HT-29 (cell line): ENCODE measurements at places on chromosomes 2 and 18.

- no peak for DNase-seq
Observed at GRCh38 chr18:30676053-30676480, 366.5 kb downstream of the DSC3 start.

- DNase-seq: no peak
Observed at GRCh38 chr2:53632714-53633113, 134.9 kb upstream of the CHAC2 start.

GRCh38 chr2:112877423-112877822 is 33.5 kb upstream of the IL37 start:
- DNase-seq: no peak

DNA sequence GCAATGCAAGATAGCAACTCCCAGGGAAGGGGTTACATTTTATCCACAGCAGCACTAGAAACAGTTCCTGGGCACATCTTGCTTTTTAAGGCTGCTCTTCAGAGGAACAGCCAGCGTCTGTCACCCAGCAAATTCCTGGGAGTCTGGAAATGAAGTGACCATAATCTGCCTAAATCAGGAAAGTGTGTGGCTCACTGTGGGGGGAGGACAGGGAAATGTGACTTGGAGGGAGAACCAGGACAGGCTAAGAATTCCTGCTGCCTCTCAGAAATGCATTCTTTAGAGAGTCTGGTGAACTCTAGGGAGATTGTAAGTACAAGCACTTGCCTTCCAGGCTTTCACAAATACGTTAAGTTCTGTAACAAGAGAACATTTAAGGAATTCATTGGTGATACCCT is 364.3 kb upstream of the SPHKAP start:
- no peak for DNase-seq

- no peak for DNase-seq
Observed at GRCh38 chr2:111157798-111158197, 37.1 kb downstream of the BCL2L11 start.

DNA sequence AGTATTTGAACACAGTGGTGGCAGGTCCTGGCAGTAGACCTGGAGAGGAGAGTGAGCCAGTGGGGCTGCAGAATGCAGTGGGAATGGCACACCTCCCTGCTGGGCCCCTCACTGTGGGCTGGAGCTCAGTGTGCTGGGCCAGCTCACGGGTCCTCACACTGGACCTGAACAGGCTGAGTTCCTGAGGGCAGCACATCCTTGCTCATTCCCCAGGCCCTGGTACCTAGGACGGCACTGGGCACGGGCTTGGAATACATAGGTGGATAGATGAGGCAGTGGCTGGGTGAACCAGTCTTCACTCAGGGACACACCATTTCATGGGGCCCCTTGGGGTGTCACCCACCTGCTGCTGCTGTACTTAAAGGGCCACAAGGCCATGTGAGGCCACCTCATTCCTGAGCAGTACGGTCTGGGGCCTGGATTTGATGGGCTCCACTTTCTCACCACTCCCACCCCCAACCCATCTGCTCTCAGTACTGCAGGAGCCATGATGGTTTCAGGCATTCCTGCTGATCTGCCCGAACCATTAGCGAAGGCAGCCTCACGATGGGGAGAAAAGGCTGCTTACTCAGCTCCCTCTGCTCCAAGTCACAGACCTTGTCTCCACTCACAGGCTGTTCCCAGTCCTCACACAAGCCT is 4.2 kb downstream of the TMEM177 start:
- no peak for DNase-seq

DNA sequence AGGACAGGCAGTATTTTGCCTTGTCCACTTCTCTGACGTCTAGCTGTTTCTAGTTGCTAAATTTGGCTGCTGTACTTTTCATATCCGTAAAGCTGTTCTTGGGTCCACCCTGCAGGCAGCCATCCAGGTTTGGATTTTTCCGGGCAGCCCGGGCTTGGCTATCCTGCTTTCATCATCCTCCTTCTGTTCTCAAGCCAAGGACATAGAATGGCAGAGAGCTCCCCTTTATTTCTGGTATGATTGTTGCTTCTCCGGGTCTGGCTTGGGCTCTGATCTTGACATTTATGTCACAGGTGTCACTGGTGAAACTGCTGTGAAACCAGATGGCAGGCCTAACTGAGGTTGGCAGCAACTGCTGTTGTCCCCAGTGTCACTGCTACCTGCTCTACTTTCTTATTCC is 35.5 kb downstream of the SCN2A start:
- no peak for DNase-seq

DNA sequence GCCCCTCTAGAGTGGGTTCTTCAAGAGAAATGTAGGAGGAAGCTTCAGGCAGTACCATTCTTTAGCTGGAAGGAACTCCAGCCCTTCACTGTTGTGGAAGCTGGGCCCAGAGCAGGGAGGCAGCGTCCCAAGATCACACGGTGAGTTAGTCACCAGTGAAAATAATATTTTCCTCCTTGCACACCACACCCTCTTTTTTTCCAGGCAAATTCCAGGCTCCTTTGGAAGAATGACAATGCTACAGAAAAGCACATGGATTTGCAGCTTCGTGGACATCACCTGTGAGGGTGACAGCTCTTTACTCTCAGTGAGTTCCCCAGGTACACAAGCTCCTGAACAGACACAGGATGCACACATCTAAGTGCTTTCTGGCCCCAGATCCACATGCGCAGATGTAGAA is 157.1 kb downstream of the COL6A3 start:
- no peak for DNase-seq

GRCh38 chr2:41293491-41293890 is 754.3 kb upstream of the PKDCC start:
- DNase-seq: no peak

DNA sequence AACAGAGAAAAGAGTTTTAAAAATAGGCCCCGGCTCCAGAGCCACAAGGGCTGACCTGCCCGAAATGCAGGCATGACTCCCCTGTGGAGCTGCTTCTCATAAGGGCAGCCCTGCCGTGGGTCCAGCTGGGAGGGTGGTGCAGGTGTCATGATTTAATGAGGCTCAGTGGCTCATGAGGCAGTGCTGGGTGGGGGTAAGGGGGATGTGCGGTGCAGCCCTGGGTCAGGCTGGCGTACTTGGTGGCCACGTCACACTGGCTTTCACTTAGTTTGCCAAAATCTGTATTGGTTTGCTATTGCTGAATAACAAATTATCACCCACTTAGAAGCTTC is 33.6 kb downstream of the HJURP start:
- DNase-seq: no peak

- DNase-seq: no peak
Observed at GRCh38 chr18:51559198-51559901, 361.9 kb upstream of the MEX3C start.

DNA sequence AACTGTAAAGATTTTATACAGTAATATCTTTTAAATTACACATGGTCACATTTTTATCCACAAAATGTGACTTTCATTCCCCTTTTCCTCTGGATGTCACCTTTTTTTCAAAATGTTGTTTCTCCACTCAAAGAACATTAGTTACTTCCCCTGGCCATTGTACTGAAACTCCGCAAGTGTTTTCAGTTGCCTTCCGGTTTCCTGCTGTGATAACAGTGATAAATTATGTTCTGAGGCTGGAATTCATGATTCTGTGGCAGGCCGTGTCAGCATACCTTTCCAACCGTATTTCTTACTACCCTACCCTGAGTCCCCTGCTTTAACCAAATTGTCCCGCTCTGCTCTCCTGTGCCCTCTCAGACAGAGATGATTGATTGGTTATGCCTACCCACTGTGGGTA is 53.5 kb downstream of the MGAT5 start:
- DNase-seq: no peak

- no peak for DNase-seq
Observed at GRCh38 chr18:23354625-23355024, 98.5 kb upstream of the RIOK3 start.

GRCh38 chr2:235950473-235950809 is 217.7 kb downstream of the GBX2 start:
- no peak for DNase-seq

DNA sequence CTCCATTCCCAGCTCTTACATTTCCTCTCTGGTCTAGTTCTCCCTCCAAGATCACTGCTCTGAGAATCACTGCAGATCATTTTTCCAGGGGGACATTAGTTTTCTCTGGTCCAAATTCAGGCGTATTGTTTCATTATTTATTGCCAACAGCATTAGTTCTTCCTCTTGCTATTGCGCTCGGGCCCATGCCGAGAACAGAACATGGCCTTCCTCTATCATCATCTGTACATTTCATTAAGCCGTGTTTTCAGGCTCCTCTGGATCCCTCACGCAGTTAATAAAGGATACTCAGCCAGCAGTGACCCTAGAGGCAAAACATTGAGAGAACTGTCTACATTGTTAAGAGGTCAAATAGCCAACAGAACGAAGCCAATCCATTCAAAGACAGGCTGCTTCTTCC is 63.9 kb downstream of the CCBE1 start:
- no peak for DNase-seq

- DNase-seq: no peak
Observed at GRCh38 chr2:222169346-222169745, 129.5 kb downstream of the PAX3 start.

GRCh38 chr18:58490238-58490637 is 138.7 kb downstream of the ALPK2 start:
- no peak for DNase-seq

- no peak for DNase-seq
Observed at GRCh38 chr2:199460846-199461710, 3.3 kb upstream of the SATB2 start.

DNA sequence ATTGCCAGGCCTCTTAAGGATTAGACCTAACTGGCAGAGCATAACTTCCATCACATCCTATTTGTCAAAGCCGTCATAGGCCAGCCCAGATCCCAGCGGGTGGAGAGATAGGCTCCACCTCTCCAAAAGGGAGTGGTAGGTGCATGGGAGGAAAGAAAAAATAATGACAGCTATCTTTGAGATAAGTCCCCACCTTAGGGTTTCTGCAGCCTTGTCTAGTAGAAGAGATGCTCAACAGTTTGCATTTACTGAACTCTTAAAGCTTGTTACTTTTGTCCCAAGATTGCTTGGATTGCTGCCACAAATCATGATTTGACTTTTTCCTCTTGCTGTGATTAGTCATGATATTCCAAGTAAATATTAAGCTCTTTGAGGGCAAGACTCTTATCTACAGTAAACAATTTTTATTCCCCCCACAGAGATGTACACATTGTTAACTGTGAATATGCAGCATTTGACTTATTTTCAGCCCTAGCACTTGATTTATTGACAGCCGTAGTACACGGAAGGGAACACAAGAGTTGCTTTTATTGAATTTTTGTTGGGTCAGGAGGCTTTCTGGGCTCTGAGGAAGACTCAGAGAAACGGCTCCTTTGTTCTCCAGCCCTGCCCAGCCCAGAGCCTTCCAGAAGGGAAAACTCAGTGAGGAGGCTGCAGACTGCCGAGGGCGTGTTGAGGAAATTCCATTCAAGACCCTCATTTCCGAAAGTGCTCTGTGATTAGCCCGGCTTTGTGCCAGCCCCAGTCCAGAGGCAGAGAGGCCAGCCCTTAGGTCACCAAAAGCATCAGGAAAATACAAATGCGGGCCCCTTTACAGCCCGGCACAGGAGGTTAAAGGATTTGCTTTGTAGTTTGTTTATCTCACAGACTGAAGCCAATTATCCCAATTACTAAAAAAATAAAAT is 75.5 kb upstream of the ZNF532 start:
- DNase-seq: peak; percentile 77

- no peak for DNase-seq
Observed at GRCh38 chr2:71850306-71850801, 297.3 kb downstream of the CYP26B1 start.

DNA sequence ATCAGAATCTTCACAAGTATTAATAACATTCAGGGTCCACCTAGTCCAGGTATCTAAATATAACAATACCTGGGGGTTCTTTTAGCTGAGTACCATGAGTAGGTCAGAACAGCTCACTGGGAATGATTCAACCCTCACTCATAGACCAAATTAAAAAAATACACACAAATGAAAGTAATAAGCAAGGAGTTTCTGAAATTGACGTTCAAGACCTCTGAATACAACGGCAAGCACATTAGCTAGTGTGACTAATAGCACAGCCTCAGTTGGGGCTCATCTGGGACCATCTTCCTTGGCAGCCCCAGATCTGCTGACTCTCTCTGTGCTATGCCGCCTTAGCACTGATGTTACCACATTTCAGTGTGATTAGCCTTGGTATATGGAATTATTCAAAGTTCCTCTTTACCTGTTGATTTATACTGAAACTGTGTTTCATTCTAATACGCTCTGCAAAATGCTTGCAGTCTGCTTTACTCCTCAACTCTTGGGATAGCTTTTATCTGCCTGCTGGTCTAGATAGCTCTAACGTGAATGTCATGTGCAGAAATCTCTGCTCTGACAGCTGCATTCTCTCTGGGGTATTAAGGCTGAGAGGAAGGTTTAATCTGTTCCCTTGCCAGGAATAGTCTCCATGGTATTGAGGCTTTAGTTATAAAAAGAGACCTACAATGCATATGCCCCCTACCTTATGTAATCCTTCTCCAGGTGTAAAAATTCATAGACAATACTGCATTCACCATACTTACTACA is 153.3 kb downstream of the METTL4 start:
- DNase-seq: no peak

DNA sequence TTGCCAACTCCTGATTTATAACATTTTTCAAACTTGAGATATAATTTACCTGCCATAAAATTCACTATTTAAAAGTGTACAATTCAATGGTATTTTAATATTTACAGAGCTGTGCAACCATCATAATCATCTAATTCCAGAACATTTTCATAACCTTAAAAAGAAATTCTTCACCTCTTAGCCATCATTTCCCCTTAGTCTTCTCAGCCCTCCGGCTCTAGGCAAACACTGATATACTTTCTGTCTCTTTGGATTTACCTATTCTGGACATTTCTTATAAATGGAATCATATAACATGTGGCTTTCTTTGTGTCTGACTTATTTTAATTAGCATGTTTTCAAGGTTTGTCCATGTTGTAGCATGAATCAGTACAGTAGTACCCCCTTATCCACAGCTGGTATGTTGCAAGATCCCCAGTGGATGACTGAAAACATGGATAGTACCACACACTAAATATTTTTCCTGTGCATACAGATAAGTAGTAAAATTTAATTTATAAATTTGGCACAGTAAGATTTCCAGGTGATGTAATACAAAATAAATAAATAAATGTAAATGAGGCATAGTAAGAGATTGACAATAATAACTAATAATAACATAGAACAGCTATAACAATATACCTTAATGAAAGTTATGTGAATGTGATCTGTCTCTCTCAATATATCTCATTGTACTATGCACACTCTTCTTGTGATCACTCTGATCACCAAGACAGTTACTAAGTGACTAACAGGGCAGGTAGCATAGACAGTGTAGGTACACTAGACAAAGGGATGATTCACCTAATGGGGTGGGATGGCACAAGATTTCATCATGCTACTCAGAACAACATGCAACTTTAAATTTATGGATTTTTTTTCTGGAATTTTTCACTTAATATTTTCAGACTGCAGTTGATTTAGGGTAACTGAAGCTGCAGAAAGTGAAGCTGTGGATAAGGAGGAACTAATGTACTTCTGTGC is 73.1 kb downstream of the RAB3GAP1 start:
- DNase-seq: no peak
